ENCODE measurements at places on chromosomes 1 and 21.

DNA sequence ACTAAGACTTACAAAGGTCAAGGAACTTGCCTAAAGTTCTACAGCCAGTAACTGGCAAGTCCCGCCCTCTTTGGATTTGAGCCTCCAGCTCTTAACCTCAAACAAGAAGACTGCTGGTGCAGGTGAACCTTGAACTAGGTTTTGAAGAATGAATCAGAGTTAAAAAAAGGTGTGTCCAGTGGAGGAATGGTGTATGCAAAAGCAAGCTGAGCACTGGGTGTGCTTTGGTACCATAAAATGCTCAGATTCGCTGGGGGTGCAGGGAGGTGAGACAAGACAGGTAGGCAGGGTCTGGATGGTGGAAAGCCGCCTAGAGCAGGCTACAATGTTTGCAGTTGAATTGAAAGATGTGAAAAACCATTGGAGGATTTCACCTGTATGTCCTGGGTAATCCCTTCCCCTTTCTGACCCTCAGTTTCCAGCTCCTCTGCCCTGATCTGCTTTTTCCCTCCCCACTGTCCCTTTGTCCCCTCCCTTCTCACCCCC is 39.8 kb downstream of the FOXD2 start:
- DNase-seq: no peak

DNA sequence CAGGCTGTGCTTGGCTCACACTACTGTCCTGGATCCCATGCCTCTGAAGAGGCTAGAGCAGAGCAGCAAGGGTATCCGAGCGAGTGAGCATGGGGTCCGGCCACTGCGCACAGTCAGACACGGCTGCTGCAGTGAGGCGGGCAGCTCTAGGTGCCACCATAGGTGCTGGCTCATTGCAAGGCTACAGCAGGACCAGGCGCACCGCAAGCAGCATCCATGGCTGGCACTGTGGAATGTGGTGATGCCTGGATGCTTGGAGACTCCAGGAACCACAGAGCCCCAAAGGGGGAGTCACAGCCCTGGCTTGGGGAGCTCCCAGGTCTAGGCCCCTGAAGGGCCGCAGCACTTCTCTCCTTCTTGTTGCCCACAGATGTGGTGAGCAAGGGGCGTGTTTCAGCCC is 47.2 kb downstream of the ATP6V1G3 start:
- DNase-seq: no peak

- peak; percentile 48 for DNase-seq
Observed at GRCh38 chr21:34971656-34972055, 77.4 kb downstream of the RUNX1 start.

GRCh38 chr1:114695430-114696058 is at the start of gene AMPD1:
Gene AMPD1, minus strand, starts transcription at chr1:114695546. Its CDS starts 75 bp downstream, at chr1:114695471.
- DNase-seq: no peak

- DNase-seq: no peak
Observed at GRCh38 chr1:76289692-76290091, 215.1 kb downstream of the ST6GALNAC3 start.

DNA sequence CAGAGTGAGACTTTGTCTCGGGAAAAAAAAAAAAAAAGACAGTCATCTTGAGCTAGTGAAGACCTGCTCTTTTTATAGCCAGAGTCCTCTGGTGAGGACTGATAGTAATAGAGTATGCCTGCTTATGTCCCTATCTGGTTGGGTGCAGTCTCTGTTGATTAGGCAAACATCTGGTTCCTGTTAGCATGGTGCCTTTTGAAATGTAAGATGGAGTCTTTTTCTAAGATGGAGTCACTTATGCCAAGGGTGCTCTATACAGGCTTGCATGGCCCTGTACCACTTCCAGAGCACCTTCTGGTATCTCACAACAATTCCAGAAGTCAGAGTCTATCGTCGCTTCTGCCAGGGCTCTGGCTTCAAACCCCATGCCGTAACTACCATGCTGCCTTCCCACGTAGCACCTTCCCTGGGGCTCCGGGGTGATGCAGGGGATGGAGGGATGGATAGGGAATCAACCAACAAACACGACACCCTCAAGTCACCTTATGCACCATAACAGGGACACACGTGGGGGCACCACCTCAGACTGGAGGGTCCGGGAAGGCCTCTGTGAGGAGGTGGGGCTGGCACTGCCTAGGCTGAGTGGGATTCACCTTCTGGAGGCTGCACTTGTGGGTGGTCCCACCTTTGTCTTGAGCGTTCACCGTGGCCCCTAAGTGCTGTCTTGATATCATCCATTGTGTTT is 11.6 kb upstream of the PADI6 start:
- DNase-seq: peak; percentile 92

- DNase-seq: no peak
Observed at GRCh38 chr1:11649624-11650330, 4.5 kb downstream of the FBXO2 start.

DNA sequence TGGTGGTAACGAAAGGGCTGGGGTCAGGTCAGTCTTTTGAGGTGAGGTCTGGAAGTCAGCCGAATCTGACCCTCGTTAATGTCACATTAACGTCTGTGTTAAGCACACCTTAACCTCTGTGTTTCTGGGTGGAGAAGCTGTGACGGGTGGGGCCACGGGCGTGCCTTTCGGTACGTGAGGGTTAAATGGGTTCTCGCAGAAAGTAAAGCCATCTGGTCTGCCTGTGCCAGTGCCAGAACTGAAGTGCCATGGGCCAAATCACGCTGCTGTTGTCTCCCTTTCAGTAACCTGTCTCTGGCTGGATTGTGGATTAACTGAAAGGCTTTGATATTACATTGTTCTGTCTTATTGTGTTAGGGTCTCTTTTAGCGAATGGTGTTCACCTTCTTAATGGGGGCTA is 14.4 kb downstream of the URB2 start:
- DNase-seq: no peak

DNA sequence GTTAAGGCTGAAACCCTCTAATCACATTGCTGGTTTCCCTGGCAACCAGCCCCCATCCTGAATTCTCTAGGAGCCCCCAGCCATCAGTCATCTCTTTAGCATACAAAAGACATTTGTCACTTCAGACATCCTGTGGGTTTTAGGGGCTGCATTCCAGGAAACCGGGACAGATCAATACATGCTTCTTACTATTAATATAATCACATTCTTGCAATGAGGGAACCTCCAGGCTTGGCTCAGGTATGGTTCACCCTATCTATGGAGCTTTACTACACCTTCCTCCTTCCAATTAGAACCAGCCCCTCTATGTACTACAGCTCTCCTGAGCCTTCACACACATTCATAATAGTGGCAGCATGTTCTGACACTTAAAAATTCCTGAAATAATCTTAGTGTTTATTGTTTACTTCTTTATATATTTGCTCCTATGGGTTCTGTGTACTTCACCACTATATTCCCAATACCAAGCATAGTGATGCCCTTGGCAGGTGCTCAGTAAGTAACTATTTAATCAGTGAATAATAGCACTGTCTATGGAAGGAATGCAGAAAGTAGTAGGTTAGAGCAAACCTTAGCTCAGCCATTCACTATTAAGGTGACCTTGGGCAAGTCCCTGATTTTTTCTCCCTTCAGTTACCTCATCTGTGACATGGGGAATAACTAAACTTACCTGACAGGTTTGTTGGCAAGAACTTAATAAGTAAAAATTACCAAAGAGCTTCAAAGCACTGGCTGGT is 59.6 kb downstream of the ZNF678 start:
- DNase-seq: no peak

DNA sequence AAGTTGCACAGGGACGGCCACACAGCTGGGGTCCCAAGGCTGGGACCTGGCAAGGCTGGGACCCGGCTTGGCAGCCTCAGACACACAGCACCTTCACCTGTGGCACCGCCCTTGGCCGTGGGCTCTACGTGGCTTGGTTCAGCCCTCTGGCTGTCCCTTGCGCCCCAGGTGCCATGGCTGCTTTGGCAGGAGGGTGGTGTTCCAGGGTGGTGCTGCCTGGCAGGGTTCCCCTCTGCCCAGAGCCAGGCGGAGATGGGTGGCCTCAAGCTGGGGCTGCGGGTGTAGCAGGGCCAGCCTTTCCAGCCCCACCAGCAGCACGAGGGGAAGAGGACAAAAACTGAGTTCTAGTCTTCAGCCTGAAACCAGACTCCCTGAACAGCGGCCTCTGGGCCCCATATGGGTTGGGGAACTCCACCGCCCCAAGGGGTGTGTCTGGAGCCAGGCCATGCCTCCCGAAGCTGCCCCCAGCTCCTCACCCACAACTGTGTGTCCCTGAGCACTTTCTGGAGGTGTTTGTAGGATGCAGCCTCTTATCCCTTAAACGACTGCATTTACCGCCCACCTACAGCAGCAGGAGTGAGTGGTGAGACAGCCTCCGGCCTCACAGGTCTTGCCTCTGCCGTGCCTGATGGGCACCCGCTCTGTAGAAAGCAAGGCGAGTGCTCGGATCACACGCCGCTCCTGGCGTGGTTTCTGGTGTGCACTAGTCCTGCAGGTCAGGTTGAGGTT is 92.3 kb downstream of the PDE9A start:
- DNase-seq: peak; percentile 28

DNA sequence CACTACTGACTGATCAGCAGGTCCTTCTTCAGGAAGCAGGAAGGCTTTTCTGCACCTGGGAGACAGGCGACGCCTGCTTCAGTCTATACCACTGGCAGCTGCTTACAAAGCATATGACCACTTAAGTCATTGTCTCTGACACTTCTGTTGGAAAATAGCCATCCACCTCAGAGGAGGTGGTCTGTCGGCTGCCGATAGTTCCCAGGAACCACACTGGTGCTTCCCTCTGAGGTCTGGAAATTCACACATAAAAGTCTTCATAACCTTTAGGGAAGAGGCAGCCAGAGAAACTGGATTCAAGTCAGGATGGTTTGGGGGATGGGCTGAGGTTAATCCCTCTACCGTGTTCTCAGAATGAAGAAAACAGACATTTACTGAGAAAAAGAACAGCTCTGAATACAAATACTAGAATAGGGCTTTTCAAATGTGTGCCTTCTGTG is 15.6 kb upstream of the SRP9 start:
- no peak for DNase-seq

- peak; percentile 75 for DNase-seq
Observed at GRCh38 chr21:15592271-15592860, 137.4 kb upstream of the USP25 start.

GRCh38 chr1:180178511-180179161 is 24.0 kb downstream of the QSOX1 start:
- peak; percentile 75 for DNase-seq

DNA sequence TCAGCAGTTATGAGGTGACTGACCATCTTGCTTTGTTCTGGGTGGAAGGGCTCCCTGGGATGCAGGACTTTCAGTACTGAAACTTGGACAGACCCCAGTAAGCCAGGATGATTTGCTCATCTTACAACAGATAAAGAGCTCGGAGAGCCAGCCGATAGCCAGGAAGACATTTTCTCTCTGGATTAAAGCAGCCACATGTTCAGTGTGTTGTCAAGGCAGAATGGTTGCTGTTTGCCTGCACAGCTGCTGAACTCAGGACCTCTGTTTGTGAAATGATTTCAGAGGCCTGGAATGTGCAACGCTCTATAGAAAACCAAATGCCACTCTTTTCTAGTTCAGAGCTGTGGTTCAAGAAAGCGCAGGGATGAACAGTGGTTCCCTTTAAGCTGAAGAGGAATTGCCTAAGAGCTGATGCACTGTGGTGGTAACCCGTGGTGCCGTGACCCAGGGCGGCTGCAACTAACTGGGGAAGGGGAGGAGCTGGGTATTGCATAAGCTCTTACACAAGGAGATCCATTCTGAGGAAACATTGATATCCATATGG is 40.7 kb downstream of the CASQ2 start:
- DNase-seq: peak; percentile 80

GRCh38 chr1:170682169-170682568 is 18.2 kb downstream of the PRRX1 start:
- DNase-seq: no peak

DNA sequence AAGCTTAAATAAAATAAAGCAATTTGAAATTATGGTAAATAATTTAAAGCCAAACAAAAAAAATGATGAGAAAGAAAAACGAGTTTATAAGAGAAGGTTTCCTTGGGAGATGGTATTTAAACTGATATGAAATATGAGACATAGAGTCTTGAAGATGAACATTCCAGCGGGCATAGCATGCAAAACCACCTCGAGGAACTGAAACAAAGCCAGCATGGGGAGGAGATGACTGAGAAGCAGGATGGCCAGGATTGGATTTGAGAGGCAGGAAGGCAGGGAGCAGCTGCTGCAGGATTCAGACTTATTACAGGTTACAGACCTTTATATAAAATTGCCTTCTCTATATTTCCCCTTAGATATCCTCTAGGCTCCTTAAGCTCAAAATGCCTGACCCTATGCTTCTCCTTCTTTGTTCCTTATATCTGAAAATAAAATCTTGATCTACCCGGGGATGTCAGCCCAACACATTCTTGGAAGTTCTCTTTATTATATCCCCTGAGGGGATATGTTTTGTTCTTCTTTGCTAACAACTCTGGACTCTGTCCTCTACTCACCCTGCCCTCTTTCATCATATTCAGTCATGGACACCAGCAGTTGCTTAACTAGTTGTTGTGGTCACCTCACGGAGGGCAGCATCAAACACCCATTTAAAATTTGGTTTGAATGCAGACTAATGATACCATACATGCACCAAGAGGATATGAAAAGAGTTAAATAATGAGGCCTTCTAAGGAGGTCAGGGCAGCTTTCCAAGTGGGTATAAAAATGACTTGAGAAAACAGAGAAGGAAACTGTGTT is 719.1 kb upstream of the B3GALT2 start:
- no peak for DNase-seq

GRCh38 chr1:145959333-145959732 is 1.5 kb upstream of the LIX1L start:
- no peak for DNase-seq

DNA sequence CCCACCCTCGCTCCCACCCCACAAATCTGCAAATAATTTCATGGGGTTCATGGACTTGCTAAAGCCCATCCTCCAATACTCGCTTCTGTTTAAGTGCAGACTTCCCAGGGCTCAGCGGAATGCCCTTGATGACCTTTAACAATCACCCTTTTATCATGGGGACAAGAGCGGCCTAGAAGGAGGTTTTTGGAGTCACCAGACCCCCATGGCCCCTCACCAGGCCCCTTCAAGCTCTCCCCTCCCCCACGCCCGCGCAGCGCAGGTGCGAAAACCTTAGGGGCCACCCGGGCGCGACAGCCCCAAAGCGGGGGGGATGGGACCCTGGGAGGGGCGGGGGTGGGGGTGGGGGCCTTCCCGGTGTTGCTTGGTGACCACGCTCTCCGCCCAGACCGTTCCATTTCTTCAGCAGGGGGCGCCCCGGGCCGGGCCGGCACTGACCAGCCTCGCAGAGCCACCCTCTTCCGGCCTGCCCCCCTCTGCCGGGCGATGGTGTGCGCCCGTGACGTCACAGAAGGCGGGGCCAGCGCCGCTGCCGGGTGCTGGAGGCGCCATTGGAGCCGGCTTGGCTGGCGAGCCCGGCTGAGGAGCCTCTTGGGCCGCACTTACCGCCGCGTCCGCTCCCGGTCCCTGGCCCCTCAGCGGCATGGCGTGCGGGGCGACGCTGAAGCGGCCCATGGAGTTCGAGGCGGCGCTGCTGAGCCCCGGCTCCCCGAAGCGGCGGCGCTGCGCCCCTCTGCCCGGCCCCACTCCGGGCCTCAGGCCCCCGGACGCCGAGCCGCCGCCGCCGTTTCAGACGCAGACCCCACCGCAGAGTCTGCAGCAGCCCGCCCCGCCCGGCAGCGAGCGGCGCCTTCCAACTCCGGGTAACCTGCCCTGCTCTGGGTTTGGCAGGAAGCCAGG is at the start of gene AKIRIN1:
TSS of gene AKIRIN1 (plus strand) at position 539 of the 900 bp plus-strand sequence. CDS start at position 644, 105 bp downstream.
- DNase-seq: peak; percentile 97
